ENCODE measurements at places on chromosomes 6 and 20.
A peak's percentile ranks its signal among the peaks of the same experiment; 100 is the strongest.

DNA sequence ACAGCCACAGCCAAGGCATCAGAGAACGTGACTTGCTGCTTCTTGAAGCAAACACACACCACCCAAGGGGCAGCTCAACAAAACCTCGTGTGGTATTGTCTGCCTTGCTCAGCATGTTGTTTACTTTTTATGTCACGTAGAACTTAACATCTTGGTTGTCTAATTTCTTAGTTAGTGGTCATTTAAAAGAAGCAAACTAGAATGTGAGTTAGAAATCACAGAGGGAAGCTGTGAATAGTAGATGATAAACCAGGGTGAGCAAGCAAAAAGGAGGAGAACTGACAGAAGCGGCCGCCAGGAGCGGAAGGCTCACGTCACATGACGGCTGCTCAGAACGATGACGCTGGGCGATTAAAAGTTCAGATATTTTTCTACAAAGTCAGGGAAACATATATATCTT is 51.5 kb upstream of the KIF25 start:
- no peak for DNase-seq

- DNase-seq = no peak
Measured at GRCh38 chr6:11113038-11113437, 1.5 kb upstream of the ERVFRD-1 start.

DNA sequence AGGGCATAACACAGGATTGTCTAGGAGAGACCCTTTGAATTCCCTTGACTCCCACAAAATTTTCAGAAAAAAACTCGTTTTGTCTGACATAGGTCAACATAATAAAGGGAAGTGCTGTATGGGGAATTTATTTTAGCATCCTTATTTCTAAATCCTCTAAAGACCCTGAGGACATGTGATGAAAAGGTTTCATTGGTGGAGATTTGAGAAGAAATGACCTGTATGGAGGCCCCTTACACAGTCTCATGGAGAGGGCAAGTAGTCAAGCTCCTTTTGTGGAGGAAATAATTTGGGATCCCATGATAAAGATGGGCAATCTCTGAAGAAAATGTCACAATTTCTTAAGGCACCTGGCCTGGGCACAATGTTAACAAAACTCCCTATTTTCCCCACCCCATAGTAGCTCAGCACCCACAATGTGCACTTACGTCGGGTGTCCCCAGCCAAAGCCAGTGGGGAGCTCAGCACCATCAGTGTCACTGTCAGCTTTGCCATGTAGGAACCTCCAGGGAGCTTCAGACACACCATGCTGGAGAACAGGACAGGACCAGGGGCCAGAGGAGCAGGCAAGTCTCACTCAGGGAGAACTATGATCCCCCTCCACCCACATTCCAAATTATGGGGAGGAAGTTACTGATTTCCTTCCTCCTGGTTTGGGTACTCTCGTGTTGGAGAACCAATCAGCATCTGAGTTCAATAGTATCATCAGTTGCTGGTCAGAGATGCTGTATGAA is at the start of gene HLA-DRB5:
Gene HLA-DRB5 (minus strand): TSS at position 591 of the 734 bp plus-strand sequence. CDS start 63 bp downstream, at position 528.
- no peak for DNase-seq

DNA sequence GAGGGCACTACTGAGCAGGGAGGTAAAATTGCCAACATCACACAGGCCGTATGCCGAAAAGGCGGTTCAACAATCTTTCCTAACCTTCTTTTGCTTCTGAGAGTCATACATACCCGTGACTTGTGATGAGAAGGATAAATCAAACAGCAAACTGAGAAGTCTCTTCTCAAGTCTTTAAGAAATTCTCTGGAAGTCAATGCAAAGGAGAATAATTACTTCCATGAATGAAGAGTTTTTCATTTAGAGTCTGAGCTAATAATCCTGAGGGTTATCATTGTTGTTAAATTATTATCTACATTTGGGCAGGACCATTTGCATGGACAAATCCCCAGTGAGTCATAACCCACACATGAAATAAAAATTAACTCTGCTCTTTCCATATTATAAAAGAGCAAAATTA is 22.4 kb upstream of the ILRUN start:
- no peak for DNase-seq

GRCh38 chr6:96814625-96815024 is 22.7 kb downstream of the GPR63 start:
- DNase-seq = no peak

- DNase-seq = peak; percentile 32
Measured at GRCh38 chr6:169420912-169421543, 167.4 kb upstream of the THBS2 start.

DNA sequence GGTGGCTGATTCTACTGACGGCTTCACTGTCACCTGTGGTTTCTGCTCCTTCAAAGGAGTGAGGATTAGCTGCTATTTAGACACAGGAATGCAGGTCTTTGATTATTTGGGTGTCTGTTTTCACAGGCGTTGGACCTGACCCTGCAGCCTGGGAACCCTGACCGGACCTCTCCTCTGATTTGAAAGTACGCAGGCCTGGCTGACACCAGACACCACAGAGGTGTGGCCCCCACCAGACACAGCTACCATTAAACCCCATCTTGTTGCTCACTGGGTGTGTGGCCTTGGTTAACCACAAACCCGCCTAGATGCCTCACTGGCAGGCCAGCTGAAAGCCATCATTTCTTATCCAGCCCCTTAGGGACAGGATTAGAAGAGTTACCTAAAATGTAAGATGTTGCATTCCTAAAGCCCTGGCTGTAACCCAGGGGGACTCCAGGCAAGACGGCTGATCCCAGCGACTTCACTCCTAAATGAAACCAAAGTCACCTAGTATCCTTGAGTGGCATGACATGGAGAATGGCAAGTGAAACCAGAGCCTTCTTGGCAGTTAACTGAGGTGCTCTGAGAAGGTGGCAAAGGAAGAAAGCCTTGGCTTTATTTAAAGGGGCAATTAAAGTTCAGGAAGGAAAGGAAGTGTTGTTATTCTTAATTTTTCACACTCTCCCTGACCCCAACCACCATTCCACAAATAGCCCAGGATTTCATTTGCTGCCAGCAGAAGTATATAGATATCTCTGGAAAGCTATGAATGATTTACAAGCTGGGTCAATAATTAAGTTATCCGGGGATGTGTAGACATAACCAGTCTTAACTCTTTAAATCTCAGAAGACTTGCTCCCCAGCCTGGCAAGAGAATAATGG is 169.9 kb downstream of the QRSL1 start:
- DNase-seq = no peak

- no peak for DNase-seq
Measured at GRCh38 chr6:74585753-74586152, 620.1 kb downstream of the COL12A1 start.

DNA sequence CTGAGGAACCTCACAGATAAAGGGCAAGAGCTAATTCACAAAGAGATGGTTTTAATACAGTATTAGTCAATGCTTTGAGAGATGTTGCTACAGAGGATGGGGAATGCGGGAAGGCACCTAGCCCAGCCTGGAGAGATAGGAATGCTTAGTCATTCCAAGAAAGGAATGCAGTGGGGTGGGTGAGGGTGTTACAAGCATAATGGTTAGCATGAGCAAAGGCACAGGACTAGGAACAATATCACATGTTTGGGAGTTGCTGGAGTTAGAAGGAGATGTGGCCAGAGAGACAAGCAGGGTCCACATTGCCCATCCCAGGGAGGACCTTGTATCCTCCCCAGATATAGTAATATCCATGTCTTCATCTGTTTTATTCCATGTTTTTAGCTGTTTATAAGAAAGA is 107.0 kb upstream of the OGFRL1 start:
- DNase-seq = peak; percentile 30

- no peak for DNase-seq
Measured at GRCh38 chr6:3568396-3569082, 111.7 kb upstream of the SLC22A23 start.

GRCh38 chr20:46299078-46299477 is 9.2 kb downstream of the CDH22 start:
- DNase-seq = no peak

GRCh38 chr6:33915134-33915533 is 111.3 kb upstream of the MLN start:
- no peak for DNase-seq

DNA sequence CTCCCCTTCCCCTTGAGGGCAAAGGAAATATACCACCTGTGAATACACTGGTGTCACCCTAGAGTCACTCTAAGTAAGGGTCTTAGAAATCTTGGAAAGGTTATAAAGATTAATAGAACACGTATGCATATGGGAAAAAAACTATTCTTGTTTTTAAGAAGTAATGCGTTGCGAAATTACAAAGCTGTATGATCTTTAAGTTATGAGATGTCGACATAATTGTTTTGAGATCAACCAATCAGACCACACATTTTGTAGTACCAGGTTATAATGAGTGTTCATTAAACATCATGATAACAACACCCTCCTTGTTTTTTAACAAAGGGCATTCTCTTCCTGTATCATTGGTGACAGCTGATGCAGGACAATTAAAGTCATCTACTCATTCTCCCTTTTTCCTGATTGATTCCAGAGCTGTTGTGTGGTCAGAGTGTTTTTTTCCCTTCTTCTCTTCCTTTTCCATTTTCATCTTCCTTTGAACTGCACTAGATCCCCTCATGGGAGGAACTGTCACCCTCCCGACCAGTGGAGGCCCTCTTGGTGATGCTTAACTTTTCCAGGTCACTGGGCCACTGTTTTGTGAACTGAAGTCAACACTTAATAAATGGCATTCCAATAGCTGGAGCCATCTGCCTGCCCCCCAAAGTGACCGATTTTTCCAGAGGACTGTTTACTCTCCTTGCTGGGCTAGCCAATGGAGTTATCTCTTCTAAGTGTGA is 37.0 kb downstream of the PRDM1 start:
- no peak for DNase-seq

- DNase-seq = no peak
Measured at GRCh38 chr6:135021310-135022049, 33.1 kb downstream of the HBS1L start.

GRCh38 chr20:14536738-14537137 is 199.3 kb upstream of the FLRT3 start:
- DNase-seq = no peak

DNA sequence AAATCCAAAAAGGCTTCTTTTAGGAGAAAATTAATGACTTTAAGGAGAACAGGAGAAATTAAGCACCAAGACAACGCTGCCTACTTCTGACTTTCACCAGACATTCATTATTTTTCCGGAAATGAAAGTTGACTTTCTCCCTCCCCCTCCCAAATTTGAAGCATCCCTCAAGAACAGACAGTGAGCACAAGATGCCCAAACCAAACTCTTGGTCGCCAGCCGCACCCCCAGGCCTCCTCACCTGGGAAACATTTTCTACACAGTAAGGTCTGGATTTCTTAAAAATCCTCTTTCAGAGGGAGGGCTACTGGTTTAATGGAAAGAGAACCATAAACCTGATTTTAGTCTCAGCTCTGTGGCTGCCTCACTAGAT is 2.7 kb downstream of the RIMS4 start:
- DNase-seq = no peak

- no peak for DNase-seq
Measured at GRCh38 chr6:34538581-34538980, 17.5 kb downstream of the SPDEF start.

- no peak for DNase-seq
Measured at GRCh38 chr6:157253699-157254098, 69.6 kb downstream of the TMEM242 start.

- DNase-seq = no peak
Measured at GRCh38 chr6:162140251-162140852, 587.2 kb downstream of the PRKN start.

DNA sequence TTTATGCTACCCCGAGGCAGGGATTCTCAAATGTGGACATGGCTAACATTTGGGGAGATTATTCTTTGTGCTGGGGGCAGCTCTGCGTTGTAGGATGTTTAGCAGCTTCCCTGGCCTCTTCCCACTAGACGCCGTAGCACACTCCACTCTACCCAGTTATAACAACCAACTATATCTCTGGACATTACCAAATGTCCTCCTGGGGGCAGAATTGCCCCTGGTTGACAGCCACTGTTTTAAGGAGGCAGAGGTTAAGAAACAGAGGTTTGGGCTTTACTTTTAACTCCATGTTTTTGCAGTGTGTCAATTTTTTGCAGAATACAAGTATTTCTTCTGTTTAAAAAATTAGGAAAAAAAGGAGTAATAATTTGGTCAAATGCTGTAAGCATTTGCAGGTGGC is 56.2 kb upstream of the BMP6 start:
- no peak for DNase-seq

DNA sequence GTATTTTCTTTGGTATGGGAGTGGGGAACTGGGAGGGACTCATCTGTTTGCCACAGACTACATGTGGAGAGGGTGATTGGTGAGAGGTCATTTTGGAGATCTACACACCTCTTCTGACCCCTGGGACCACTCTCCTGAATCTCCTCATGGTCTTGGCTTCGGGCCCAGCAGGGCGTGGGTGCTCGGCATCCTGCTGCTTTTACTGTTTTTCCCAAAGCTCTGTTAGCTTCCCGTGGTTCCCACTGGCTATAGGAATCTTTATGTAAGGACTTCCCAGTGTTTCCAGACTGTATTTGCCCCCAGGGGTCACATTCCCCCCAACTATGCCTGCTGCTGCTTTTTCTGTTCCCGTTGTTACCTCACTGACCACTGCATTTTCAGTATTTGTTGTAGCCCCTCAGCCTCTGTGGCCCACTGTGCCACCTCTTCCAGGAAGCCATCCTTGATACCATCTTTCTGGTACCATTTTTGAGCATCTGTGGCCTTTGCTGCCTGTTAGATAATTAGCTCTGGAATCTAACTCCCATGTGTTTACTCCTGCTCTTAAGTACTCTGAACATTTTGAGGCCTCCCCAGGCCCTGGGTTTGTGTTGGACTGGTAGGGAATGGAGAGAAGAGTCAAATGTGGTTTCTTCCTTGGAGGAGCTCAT is 14.9 kb downstream of the PLCG1 start:
- DNase-seq = no peak

- DNase-seq = peak; percentile 64
Measured at GRCh38 chr6:33147807-33148666, 44.2 kb downstream of the COL11A2 start.

- no peak for DNase-seq
Measured at GRCh38 chr20:31341470-31341869, 26.9 kb upstream of the DEFB118 start.

DNA sequence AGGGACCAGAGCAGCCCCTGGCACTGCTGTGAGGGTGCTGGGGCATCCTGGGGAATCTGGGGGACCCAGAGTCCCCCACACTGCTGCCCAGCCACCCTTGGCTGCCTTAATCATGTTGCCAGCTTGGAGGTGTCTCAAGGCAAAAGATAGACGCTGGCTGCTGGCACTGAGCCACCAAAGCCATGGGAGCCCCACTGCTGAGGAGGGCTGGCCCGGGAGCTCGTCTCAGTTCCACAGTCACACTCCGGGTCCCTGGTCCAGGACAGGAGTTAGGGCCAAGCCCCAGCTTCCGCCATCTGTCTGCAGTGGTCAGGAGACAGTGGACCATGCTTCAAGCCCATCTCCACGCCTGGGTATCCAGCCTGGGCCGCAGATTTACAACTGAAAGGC is 41.0 kb upstream of the HMGA1 start:
- DNase-seq = no peak

- no peak for DNase-seq
Measured at GRCh38 chr20:12700701-12701100, 308.1 kb upstream of the SPTLC3 start.

- peak; percentile 43 for DNase-seq
Measured at GRCh38 chr6:42045538-42046460, 4.5 kb upstream of the TAF8 start.

- DNase-seq = no peak
Measured at GRCh38 chr6:5091210-5092069, 6.3 kb downstream of the PPP1R3G start.

GRCh38 chr6:167839755-167840154 is 13.0 kb downstream of the AFDN start:
- DNase-seq = no peak

GRCh38 chr20:23138226-23138625 is 52.1 kb upstream of the CD93 start:
- DNase-seq = no peak
